RKO (cell line): ENCODE measurements at places on chromosomes 2 and 18.

DNA sequence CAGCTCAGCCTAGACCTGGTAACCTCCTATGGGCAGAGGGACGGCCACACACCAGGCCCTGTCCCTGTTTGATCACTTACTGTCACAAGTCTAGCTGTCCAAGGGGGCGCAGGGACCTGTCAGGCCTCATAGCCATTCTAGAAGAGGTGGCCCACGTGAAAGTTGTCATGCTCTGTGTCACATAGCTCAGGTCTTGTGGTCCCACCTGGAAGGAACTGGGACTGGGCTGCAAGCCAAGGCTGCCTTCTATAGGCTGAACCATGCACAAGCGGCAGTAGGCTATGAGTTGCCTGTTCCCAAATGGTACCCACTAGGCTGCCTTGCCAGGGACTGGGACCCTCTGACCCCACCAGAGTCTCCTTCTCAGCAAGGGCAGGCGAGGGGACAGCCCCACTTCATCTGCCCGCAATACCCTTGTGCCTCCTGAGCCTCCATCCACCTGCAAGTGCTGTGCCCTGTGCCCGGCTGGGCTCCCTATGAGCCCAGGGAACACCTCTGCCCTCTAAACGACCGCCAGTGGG is 177.5 kb downstream of the ANAPC1 start:
- DNase-seq: no peak

- no peak for DNase-seq
These were observed 329.8 kb downstream of the PTPRM start for GRCh38 chr18:7896805-7897518.

GRCh38 chr2:211867845-211868451 is 670.7 kb downstream of the ERBB4 start:
- DNase-seq: no peak

GRCh38 chr2:6828299-6828584 is 37.5 kb downstream of the CMPK2 start:
- peak; percentile 27 for DNase-seq

- no peak for DNase-seq
These were observed 46.2 kb upstream of the DYNC2LI1 start for GRCh38 chr2:43727634-43728014.

- DNase-seq: peak; percentile 84
These were observed 17.2 kb downstream of the IFIH1 start for GRCh38 chr2:162301151-162301804.

DNA sequence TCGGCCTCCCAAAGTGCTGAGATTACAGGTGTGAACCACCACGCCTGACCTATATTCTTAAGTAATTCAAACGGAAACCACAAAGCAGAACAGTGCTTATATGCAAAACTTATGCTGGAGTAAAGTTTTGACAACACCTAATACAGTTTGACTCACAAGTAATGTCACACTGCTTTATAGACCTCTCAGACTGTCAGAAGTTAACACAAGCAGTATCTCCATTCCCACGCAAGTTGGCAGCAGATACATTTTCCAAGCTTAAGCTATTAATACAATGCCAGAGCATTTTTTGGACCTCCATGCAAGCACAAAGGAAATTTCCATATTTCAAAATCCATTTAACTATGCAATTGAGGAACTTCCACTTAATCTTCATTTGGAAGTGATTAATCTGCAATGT is 21.0 kb upstream of the SANBR start:
- no peak for DNase-seq

DNA sequence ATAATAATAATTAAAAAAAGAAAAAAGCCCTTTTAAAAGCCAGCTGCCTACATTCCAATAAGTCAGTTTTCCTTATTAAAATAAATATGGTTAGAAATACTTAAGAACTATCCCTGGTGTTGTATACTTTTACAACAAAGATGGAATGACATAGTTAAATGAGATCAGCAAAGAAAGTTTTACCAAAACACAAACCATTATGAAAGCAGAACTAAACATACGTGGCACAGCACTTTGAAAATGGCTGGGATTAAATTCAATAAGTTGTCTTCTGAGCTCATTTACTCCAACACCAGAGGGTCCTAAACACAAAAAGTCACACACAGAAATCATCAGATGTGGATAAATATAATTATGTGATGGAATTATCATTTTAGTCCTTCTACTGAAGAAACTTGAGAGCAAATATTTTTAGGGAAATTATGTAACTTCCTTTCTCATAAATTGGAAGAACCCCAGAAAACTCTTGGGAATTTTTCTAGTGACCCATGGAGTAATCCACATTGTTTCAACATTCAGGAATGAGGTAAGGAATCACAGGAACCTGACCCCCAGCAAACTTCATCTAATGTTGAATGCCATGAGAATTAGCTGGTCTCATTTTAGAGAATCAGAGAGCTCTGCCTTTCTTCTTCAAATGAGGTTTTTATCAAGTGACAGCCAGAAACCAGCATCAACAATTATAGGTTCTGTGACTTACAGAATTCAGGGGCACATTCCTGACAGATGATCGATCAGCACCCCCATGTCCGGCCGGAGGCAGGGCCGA is 11.5 kb upstream of the TMEM237 start:
- DNase-seq: no peak

DNA sequence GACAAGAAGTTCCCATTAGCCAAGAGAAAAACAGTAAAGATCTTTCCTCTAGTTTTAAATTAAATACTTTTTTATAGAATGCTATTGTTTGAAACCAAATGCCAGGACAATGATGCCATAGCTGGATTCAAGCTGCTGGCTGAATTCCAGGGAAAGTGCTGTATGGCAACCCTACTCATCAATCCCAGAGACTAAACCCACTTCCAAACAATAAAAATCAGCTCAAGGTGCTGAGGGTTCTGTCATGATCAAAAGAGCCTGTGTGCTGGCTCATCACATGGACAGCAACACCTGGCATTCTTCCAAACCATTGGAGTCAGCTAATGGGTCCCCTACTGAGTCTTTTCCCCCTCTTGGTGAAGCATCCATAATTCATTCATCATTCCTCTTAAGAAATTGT is 53.7 kb upstream of the PARD3B start:
- no peak for DNase-seq

- DNase-seq: no peak
These were observed 244.2 kb upstream of the ACVR2A start for GRCh38 chr2:147600646-147601045.

DNA sequence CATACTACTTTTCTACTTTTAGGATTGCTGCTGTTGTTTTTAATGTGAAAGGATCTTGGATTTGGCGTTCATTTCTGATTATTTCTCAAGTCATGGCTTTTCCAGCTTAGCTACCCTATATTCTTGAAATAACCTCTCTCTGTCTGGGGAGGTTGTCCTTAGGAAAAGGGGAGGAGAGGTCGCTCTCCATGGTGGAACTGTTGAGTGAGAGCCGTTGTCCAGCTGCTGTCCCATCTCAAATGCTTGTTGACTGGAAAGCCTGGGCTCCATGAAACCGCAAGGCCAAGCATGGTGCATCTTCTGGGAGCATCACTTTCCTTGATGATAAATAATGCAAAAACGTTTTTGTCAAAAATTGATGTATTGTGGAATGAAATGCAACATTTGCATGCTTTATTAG is 479.1 kb upstream of the RAB12 start:
- DNase-seq: no peak

GRCh38 chr18:8196238-8196637 is 413.0 kb upstream of the RAB12 start:
- DNase-seq: no peak

DNA sequence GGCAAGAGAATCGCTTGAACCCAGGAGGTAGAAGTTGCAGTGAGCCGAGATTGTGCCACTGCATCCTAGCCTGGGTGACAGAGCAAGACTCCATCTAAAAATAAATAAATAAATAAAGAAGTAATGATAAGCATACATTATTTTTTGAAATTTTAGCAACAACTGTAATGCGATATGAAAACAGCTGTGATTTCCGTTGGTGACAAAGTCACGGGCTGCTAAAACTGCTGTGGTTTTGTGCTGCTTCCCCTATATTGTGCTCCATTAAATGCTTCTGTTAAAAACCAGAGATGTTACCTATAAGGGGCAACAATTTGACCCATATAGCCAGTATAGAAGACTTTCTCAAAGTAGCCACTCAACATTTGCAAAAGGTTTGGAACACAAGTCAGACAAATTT is 8.3 kb downstream of the TRIM54 start:
- DNase-seq: no peak

DNA sequence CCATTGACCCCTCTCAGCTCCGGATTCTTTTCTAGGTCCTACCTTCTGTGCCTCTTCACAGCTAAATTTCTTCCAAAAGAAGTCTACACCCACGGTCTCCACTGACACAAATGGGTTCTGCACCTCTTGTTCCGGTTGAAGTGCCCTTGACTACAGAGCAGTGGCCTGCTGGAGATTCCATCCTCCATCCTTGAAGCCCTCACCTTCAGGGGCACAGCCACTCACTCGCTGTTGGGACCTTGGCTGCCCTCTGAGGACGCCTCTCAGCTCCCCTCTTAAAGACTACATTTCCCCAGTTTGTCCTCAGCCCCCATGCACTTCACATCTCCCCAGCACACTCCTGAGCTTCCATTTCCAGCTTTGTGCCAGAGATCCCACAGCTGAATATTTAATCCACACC is 226.3 kb downstream of the ATAD2B start:
- no peak for DNase-seq

GRCh38 chr2:31483246-31483645 is 68.7 kb upstream of the XDH start:
- DNase-seq: no peak

DNA sequence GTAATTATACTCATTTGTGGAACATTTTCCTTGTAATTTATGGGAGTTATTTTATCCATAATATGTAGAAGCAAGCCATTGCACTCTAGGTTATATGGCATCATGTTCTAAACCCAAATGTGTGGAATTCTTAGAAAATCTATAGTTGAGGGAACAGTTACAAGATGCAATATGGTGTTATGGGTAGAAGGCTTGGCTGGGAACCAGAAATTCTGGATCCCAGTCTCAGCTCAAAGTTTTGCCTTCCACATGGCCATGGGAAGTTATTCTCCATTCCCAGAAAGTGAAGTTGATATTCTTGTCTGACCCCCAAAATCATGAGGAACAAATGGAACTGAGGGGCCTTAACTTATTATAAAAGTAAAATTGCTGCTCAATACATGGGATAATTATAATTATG is 38.0 kb downstream of the KIF5C start:
- no peak for DNase-seq

DNA sequence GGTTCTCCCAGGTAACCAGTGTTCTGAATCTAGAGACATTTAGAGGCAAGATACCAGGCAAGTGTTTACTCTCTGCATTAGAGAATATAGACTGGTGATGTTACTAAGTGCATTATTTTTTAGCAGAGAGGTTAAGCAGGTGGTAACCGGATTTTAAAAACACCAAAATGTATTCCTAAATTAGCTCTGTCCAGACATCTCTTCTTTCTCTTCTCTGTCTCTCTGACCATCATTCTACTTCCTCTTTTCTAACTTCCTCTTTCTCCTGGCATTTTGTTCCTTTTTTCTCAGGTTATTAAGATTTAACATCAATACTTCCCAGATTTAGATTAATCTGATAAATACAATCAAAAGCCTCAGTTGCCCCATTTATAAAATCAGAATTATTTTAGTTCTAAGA is 31.7 kb upstream of the DYNC1I2 start:
- no peak for DNase-seq

- DNase-seq: no peak
These were observed 12.3 kb upstream of the C2orf42 start for GRCh38 chr2:70203086-70203485.

GRCh38 chr18:1865869-1866268 is 705.4 kb downstream of the METTL4 start:
- no peak for DNase-seq

GRCh38 chr2:55169359-55169758 is 62.7 kb downstream of the CLHC1 start:
- no peak for DNase-seq

DNA sequence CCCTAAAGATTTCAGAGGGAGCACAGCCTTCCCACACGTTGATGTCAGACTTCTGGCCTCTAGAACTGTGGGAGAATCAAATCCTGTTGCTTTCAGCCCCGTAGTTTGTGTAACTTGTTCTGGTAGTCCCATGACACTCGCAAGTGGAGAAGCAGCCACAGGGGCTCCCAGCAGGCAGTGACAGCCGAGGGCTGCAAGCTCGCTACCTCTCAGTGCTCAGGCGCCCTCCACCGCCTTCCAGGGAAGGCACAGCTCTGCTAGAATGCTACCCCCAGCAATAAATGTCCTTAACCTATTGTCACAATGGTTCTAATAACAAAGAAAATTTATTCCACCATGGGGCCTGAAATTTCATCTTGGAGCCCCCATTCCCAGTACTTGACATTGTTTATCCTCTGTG is 143.1 kb upstream of the ZNF236 start:
- DNase-seq: no peak

DNA sequence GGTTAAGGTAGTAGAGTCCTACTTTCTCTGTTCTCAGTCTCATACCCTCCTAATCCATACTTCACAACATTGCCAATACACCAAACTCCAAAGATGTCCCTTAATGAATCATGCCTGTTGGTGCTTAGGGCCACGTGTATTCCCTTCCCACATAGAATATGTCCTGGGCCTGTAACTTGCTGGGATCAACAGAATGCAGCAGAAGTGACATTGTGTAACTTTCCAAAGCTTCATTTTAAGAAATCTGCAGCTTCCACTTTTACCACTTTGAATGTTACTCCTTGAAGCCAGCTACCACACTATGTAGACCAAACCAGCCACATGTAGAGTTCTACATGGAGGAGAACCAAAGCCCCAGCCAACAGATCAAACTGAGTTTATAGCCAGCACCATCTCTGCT is 58.5 kb upstream of the ARHGAP15 start:
- DNase-seq: no peak

DNA sequence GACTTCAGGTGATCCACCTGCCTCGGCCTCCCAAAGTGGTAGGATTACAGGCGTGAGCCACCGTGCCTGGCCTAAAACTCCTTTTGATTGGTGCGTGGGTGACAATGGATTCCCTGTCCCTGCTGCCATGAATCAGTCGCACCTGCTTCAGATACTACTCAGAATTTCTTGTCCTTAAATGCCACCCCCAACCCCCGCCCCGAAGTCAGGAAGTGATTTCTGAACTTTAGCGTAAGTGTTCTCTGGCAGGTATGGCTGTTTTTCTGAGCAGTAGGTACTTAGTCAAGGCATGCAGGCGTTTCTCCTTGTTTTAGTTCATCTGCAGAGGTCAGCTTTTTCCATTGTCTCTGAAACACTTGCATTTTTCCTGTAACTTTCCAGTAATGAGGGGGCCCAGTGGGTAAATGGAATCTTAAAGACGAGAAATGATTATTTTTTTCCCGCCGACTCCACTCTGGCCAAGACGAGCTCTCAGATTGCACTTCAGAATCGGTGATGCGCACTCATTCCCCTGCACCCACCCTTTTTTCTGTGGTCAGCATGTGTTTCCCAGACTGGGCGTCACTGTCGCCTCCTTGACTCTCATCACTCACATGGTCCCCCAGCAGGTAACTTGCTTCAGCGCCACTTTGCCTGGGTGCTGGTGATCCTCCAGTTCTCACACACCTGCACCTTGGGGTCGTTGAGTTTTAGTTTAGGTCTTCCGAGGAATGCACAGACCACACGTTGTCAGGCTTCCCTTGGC is 179.7 kb downstream of the GBX2 start:
- DNase-seq: no peak
